Naive thymus-derived CD4-positive, alpha-beta T cell (primary cell): ENCODE measurements at places on chromosomes 13 and 19.

DNA sequence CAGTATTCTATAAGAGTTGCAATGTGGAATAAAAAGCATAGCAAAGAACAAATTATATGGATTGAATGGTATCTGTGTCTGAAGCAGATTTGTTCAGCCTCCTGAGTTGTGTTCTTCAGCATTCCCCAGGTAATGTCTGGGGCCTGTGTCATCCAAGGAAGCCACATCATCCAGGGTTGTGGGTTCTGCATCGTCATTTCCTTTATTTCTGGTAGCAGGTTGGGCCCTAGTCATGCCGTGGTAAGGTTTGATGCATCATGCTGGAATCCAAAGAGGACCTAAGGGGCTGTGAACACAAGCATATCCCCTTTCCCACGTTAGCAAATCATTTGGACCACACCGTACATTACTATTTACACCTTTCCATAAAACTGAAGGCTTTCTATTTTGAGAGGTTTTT lies 131.0 kb upstream of the ZNF91 start:
- DNase-seq, result no peak

- DNase-seq, result no peak
Measured at GRCh38 chr13:98581971-98582702, 5.2 kb upstream of the STK24 start.

DNA sequence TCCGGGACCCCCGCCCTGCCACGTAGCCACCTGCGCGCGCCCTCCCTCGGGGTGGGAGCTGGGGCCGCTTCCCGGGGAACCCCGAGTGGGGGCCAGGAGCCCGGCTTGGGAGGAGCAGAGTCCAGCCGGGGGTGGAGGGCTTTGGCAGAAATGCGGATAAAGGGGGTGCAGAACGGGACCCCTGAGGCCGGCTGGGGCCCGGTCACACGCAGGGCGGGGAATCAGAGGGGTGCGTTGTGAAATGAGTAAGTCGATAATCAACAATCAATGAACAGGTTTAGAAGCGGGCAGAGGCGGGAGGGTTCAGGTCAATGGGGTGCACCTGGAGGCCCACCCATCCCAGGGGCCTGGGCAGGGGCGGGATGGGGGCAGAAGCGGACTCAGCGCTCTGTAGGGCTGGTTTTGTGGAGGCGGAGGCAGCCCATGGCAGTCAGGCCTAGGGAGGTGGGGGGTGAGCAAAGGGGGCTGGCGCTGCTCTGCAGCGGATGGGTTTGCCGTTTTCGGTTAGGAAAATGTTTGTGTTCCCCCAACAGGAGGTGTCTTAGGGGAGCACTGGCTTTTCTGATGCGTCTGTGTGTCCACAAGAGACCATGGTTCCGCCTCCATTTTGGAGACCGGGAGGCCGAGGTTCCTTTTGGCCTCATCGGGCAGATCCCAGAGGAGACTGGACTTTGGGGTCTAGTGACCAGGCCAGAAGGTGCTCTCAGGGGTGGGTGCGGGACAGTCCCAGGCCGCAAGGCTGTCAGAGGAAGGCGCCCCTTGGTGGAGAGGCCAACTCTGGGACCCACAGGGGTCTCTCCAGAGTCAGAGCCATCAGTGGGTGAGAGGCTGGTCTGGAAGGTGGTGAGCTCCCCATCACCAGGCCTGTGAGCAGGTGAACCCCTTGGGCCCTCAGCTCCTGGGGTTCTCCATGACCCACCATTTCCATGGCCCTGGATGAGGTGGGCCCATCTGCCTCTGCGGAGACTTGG lies 683 bp upstream of the DIRAS1 start:
- no peak for DNase-seq

DNA sequence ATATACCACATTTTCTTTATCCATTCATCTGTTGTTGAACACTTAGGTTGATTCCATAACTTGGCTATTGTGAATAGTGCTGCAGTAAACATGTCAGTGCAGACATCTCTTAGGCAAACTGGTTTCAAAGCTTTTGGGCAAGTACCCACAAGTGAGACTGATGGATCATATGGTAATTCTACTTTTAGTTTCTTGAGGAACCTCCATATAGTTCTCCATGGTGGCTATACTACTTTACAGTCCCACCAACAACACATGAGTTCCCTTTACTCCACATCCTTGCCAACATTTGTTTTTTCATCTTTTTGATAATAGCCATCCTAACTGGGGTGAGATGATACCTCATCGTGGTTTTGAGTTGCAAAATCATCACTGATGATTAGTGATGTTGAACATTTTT lies 8.5 kb downstream of the CYSLTR2 start:
- DNase-seq, result no peak
